ENCODE measurements at places on chromosomes 3 and 15.

GRCh38 chr3:5304789-5305683 lies 117.5 kb downstream of the EDEM1 start:
- no peak for DNase-seq

DNA sequence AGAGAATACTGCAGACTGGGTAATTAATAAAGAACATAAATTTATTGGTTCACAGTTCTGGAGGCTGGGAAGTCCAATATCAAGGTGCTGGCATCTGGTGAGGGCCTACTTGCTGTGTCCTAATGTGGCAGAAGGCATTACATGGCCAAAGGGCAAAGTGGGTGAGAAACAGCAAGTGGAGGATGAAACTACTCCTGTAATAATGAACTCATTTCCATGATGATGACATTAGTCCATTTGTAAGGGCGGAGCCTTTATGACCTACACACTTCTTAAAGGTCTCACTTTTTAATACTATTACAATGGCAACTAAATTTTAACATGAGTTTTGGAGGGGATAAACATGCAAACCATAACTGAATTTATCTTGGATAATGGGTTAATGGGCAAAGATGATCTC lies 139.6 kb upstream of the SGO1 start:
- no peak for DNase-seq

- no peak for DNase-seq
Observed at GRCh38 chr3:42099020-42099765, 8.0 kb downstream of the TRAK1 start.

- DNase-seq: no peak
Observed at GRCh38 chr15:55770806-55771205, 27.9 kb upstream of the PRTG start.

DNA sequence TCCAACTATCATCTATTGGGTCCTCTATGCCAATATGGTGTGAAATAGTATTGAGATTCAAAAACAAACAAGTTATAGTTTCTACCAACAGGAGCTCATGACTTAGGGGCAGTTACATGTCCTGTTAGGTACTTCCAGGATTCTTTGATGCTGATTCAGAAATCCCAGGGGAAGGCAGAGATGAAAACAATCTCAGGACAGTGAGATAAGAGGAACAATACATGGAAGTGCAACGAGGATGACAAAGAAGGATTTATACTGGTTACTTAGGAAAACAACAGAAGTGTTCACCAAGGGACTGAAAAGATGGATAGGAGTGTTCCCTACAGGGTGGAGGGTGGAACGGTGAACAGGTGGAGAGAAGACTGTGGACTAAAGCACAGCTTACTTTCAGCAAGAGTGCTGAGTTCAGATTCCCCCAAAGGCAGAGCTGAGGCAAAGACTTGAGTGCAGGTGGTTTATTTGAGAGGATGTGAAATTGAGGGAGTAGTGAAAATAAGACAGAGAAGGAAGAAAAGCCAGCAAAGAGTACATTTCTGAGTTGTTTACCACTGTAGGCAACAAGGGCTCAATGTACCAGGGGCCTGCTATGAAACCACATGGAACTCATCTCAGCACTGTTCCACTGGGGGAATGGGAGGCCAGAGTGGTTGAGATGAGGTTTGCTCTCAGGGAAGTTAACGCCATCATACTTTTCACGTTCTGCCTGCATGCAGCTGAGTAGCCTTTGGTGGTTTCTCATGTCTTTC lies 68.1 kb downstream of the TRIM69 start:
- DNase-seq: no peak

- no peak for DNase-seq
Observed at GRCh38 chr3:78287085-78287484, 1247.2 kb downstream of the ROBO2 start.

DNA sequence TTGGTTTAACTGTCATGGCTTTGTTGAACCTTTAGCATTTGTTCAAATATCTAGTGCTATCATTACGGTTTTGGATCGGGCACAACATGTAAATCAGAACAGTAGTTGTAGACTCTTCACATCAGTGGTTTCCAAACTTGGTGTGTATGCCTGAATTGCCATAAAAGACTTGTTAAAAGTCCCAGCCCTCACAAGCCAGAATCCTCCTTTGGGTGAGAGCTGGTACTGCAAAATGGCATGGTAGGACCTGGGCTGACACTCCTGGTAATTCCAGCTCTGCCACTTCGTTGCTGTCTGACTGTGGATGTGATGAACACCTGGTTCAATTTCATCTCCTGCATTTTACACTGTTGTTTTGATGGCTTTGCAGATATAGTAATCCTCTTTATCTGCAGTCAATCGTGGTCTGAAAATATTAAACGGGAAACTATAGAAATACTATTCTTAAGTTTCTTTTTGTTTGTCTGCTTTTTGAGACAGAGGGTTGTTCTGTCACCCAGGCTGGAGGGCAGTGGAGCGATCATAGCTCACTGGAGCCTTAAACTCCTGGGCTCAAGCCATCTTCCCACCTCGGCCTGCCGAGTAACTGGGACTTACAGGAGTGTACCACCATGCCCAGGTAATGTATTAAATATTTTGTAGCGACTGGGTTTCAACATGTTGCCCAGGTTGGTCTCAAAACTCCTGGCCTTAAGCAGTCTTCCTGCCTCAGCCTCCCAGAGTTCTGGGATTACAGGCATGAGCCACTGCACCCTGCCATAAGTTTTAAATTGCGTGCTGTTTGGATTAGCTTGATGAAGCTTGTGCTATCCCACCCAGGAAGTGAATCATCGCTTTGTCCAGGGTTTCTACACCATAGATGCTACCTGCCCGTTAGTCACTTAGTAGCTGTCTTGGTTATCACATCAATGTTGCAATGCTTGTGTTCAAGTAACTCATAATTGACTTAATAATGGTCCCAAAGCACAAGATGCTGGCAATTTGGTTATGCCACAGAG lies 61.6 kb downstream of the RAB7A start:
- no peak for DNase-seq

- no peak for DNase-seq
Observed at GRCh38 chr3:50364573-50365079, 5.3 kb upstream of the TMEM115 start.
